NCI-H774 (cell line): ENCODE measurements at places on chromosomes 5 and 9.

GRCh38 chr5:139560752-139561654 lies at the start of gene UBE2D2:
Gene UBE2D2 (plus strand): TSS chr5:139561339. CDS start chr5:139561792, 453 bp downstream.
- DNase-seq: peak; percentile 96

DNA sequence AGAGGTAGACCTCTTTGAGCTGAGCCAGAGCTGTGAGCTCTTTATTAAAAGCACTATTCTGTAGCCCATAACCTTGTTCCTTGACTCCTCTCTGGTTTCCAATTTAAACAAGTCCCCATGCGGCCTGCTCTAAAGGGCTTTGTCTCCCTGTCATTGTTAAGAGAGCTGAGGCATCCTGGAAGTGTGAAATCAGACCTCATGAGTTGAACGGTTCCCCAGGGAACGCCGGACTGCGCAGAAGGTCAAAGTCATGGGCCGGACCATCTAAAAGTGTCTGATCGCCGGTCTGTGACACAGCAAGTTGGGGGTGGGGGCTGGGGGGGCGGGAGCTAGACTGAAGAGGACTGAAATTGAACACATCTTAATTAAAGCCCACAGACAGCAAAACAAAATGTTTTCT lies 265.8 kb downstream of the SLF1 start:
- no peak for DNase-seq

GRCh38 chr9:3719286-3719685 lies 193.5 kb upstream of the RFX3 start:
- no peak for DNase-seq

GRCh38 chr5:161846746-161847145 lies 1.2 kb upstream of the GABRA1 start:
- no peak for DNase-seq

DNA sequence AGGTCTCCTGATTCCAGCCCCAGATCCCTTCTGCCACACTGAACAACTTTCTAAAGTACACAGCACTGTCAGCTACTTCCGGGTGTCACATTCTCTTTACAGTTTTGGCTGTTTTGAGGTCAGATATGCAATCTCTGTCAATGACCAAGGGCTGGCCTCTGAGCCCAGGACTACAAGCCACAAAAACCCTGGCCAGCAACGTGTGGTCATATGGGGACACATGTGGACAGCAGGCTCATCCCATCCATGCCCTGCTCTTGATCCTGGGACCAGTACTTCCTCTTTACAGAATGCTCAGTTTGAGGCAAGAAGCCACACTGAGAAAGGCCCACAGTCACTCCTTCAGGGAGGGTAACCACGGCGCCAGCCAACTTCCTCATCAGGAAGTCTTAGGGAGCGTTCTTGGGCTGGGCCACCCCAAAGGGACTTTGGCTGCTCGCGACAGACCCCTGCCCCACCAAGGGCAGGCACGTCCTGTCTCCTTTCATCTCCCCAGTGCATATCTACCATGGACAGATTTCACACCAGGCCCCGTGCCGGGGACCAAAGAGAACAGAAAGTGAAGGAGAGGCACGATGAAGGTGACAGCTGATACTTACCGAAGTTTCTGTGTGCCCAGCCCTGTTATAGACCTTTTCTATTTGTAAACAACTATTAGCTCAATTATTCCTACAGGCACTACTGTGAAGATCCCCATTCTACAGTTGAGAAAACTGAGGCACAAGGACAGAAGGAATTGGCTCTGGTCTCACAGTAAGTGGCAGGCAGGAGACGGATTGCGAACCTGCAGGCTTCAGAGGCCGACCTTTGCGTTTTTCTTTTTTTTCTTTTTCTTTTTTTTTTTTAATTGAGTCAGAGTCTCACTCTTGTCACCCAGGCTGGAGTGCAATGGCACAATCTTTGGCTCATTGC lies 37.3 kb downstream of the STK10 start:
- no peak for DNase-seq

DNA sequence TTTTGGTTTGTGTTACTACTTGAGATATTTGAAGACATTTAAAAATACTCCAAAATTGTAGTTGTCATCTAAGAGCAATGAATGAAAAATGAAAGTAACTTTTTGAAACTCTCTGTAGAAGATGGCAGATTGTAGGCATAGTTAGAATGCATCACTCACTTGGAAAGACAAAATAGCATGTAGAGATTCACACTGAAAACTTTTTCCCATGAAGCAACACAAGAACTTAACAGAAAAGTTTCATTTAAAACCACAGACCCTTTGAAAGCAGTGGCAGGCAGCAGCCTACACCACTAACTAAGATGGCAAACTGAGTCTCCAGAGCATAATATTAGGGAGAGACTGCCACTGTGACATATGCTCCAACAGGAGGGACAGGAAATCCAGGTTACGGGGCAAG lies 18.9 kb upstream of the FAM174A start:
- no peak for DNase-seq

- no peak for DNase-seq
These were observed 31.0 kb upstream of the IER5L start for GRCh38 chr9:129209109-129209508.

- DNase-seq: no peak
These were observed 46.7 kb downstream of the TGFBI start for GRCh38 chr5:136075466-136075891.

- no peak for DNase-seq
These were observed 162.2 kb downstream of the HSD17B3 start for GRCh38 chr9:96139592-96140295.

- DNase-seq: no peak
These were observed 341.2 kb downstream of the CAAP1 start for GRCh38 chr9:26551451-26551850.

DNA sequence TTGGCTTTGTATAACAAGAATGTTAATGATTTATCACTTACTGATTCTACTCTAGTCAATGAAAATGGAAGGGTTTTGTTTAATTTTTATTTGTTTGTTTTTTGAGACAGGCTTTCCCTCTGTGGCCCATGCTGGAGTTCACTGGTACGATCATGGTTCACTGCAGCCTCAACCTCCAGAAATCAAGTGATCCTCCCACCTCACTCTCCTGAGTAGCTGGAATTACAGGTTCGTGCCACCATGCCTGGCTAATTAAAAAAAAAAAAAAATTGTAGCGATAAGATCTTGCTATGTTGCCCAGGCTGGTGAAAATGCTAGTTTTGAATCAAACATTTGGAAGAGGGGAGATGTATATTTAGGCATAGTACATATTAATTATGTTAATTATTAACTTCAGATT lies 209.4 kb downstream of the NFIB start:
- no peak for DNase-seq

GRCh38 chr9:128214571-128215490 lies 11.7 kb downstream of the DNM1 start:
- DNase-seq: no peak

- no peak for DNase-seq
These were observed 338.2 kb upstream of the TLE4 start for GRCh38 chr9:79233542-79233941.

- DNase-seq: no peak
These were observed 106.2 kb upstream of the EMB start for GRCh38 chr5:50547303-50547702.

GRCh38 chr9:27483576-27483975 lies 40.5 kb upstream of the IFNK start:
- no peak for DNase-seq
